NCI-H187 (cell line): ENCODE measurements at places on chromosomes 3 and 15.

- no peak for DNase-seq
Observed at GRCh38 chr3:115040673-115041286, 106.3 kb downstream of the ZBTB20 start.

DNA sequence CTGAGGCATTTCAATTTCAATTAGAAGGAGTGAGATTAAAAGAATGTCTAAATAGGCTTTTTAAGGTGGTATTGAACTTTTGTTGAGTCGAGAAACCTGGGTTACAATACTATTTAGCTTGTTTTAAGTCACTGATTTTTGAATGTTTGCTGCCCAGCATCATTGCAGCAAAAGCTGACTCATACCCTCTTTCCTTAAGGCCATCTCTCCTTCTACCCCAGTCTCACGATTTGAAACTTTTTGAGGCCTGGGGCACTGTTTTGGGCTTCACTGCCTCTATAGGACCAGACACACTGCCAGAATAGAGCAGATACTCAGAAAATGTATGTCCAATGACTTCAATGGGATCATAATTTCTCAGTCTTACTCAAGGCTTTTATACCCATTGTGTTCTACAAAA, 319.6 kb upstream of the TGFBR2 start:
- DNase-seq, result no peak

DNA sequence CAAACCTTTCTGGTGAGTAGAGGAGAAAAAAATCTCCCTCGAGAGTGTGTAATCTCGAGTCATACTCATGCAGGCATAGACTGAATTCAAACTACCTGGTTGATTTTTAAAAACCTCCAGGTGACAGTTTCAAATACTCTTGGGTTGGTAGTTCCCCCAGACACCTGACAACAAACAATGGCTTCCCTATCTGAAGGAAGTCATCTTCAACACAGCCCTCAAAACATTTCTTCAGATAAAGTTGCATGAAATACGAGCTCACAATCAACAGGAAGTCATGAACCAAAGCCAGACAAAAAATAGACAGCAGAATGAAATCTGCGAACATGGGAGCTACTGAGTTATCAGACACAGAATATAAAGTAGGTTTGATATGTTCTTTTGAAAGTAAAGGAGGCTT, 112.8 kb downstream of the ST8SIA2 start:
- DNase-seq, result no peak

- DNase-seq, result no peak
Observed at GRCh38 chr15:47750740-47751262, 33.5 kb downstream of the SEMA6D start.

DNA sequence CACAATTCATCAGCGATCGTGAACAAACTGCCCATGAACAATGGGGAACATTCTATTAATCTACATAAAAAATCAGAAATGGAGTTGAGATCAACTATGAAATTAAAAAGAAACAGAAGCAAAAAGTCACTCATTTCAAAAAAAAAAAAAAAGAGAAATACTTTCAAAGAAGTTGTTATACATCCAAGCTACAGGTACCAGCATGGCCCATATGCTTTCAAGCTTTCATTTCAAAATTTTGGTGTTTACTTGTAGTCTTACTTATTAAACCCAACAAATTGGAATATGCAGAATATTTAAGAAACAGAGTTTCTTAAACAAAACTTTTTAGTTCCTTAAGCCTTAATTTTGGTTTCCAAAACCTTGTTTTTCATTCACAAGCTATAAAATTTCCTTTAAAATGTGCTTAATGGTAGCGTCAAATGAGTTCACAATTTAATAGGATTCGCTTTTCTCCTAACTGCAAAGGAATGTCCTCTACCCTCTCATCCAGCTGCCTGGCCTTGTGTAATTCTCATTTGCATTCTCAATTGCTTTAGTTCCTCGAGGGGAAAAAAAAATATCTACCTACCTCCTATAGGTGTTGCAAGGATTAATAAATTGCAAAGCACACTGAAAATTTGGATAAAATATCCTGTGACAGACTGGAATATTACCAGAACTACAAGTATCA, 565.2 kb downstream of the ROBO1 start:
- no peak for DNase-seq

GRCh38 chr15:76863693-76864092, 41.4 kb downstream of the SCAPER start:
- DNase-seq, result no peak

- DNase-seq, result no peak
Observed at GRCh38 chr15:56469483-56469882, 4.5 kb upstream of the MNS1 start.

DNA sequence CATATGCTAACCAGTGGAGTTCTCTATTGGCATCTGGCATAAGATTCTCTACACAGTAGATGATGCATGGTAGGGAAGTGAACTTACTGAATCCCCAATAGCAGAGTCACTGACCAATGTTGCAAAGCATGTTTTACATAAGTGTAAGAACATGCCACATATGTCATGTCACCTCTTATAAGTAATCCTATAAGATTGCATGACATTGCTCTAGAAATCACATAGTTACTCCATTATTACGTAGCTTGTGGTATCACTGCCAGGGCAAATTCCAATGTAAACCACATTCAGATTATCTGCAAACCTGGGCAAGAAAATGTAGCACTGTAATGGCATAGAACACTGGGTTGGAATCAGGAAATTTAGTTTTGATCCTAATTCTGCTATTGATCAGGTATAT, 198.2 kb upstream of the UMPS start:
- no peak for DNase-seq

DNA sequence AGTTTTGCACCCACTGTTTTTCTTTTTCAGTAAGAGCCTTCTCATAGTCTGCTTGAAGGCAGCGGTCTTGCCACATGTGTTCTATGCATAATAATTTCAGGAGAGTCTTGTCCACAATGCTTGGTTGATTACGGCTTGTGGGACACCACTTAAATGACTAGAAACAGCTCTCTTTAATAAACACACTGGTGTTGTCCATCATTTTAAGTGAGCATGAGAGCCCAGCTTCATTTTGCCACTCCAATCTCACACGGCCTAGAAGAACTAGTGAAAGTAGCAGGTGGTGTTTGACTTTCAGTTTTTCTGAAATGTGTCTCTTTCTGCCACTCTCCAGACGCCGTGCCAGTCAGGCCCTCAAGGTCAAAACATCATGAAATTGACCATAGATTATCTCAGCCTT, 292.1 kb downstream of the LPP start:
- peak; percentile 34 for DNase-seq
